ENCODE measurements at places on chromosomes 7 and 10.

DNA sequence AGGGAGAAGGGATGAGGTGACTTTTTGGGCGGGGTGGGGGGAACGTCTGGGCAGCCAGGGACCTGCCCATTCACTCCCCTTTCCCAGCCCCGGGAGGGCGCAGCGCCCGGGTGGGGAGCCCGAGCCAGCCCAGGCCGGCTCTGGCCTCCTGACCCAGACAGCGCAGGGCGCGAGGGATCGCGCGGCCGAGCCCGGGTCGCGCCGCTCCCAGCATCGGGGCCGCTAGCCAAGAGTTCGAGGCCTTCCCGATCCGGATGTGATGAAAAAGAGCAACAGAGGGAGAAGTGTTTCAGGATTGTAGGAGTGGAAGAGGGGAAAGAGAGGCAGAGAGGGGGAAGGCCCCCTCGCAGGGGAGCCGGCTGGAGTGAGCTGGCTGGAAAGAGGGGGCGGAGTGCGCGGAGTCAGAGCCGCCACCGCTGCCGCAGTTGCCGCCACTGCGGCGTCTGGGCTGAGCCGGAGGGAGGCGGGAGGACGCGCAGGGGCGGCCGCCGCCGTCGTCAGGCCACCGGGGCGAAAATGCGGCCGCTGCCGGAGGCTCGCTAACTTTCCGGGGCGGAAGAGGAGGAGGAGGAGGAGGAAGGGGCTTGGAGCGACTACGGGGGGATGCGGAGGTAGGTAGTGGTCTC, at the start of gene MDFIC:
TSS of gene MDFIC (plus strand) at position 69 of the 626 bp plus-strand sequence. CDS start 940 bp downstream, outside the sequence.
- DNase-seq = peak; percentile 65

DNA sequence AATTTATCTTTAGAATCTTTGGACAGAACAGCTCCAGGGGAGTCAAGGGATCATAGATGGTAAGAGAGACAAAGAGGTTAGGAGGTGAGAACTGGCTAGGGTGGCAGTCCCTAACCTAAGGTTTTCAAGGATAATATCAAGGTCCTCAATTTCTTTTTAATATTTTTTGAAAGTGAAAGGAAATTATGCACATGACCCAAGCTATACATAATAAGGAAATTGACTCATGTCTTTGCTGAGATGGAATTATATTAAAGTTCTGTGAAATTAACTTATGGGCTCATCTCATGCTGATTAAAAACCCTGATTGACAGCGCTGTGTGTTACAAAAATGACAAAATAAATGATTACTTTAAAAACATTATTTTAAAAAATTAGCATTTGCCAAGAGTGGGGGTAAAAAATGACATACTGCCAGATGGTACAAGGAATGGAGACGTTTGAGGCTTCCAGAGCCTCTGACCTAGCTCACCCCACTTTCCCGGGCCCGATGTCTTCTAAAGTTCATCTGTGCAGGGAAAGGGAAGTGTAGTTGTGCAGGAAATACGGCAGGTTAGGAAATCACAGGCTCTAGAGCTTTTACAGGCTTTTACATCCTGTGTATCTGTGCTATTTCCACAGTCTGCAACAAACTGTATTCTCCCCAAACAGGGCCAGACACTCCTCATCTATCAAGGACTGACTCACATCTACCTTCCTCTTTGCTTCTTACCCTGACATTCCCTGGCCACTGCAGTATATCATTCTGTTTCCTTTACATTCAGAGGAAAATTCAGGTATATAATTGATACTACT, 185.6 kb upstream of the PRSS58 start:
- no peak for DNase-seq

- no peak for DNase-seq
Measured at GRCh38 chr10:86210416-86210815, 156.2 kb downstream of the GRID1 start.

DNA sequence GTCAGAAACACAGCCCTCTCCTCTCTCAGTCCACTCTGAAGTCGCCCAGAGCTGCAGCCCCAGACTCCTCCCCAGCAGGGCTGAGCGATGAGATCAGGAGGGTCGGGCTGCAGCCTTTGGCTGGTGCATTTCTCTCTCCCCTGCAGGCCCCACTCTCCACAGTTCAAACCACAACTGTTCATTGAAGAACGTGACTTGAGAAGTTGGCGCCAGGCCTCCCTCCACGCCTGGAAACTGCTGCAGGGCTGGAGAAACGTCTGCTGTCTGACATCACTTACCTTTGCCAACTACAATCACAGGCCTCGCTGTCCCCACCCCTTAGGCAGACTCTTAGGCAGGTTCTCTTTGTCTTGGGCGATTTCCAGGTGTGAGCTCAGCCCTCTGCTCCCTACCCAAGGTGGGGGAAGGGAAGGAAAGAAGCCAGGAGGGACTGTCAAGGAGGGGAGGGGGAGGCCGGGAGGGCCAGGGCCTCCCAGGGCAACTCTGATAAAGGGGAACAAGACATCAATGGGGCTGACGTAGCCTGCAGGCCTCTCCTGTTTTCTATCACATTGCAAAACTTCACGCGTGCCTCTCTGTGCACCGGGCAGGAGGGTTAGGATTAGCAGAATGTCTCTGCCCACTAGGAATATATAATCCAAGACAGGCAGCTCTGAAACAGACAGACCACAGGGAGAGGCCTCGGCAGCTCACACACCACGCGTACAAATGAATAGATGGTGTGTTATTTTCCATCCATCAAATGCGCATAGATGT, 32.7 kb downstream of the CALML5 start:
- DNase-seq = no peak

DNA sequence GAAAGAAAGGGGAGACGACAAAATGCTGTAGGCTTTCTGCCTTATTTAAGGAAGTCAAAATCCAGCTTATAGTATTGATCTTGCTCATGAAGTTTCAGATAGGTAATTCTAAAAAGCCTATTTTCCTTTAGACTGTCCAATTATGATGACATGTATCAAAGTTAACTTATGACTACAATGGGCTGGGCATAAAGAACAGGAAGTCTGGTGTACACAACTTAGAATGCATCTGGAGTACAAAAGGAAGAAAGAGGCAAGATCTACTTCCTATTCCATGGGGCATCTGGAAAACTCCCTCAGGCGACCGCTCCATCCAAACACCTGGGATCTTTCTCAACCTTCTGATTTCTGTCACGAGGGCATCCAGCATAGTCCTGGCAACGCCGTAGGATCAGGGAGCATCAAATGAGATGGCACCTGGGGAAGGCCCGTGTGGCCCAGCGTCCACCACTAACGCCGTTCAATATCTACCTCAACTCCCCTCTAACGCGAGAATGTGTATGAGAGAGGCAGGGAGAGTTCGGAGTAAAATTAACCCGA, 512 bp downstream of the FAM24B start:
- DNase-seq = no peak

DNA sequence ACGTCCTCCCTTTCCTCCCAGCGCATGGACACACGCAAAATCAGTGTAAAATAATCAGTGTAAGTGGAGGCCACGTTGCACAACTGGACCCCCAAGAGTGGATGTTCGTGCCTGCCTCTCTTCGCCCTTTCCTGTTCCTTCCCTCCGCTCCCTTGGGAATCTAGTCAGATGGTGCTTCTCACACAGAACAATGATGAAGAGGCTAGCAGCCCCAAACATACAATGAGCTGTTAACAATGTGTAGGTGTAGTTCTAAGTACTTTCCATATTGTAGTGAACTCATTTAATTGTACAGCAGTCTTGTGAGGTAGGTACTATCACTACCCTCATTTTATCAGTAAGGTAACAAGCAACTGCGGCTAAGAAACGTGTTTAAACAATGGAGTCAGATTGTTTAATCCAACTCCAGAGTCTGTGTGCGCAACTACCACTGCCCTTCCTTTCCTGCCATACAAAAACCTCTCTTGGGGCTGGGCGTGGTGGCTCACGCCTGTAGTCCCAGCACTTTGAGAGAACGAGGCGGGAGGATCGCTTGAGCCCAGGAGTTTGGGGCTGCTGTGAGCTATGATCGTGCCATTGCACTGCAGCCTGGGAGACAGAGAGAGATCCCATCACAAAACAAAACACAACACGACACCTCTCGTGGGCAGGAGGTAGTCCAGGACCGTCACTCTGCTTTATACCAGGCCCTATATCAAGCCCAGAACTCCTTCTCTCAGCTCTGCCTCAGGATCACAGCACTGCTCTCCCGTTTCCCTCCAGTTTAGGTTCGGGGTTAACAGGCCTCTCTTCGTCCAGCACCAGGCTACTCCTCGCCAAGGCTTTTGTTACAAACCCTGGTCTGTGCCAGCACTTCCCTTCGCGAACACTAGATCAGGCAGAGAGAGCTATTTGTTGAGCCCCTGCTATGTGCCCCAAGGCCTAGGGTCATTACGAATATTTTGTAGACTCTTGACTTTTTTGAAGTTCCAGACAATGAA, 1.1 kb downstream of the FKBP9 start:
- no peak for DNase-seq

- no peak for DNase-seq
Measured at GRCh38 chr10:69321865-69322264, 43.6 kb downstream of the HK1 start.

DNA sequence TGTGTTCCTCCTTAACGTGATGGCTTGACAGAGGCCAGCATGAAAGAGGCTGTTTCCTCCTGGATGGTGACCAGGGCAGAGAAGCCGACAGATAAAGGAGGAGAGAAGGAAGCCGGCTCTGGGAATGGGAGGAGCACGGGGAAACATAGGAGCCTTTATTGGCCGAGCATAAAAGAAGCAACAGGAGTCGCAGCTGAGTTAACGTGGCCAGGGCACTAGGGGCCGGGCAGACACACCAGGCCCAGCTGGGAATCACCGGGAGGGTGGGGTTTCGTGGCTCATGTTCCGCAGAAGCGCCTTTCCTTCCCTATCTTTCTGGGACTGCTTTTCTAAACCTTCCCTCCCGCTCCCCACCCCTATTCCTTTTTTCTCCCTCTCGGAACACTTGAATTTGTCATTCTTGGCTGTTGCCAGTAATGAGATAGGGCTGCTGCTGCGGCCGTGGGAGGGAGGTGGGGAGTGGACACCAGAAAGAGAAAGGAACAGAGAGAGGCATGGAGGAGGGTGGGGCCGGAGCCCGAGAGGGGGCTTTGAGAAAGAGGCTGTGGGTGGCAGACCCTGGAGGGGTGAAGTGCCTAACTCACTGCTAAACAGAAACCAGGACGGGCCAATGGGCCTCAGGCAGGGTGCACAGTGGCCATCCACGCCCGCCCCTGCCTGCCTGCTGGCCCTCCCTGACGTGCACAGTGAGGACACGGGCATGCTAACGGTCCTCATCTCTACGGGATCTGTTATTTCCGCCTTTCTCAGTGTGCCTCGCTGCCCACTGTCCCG, 65.2 kb downstream of the COL13A1 start:
- no peak for DNase-seq

GRCh38 chr7:76392531-76393115, 16.9 kb downstream of the SSC4D start:
- DNase-seq = no peak

DNA sequence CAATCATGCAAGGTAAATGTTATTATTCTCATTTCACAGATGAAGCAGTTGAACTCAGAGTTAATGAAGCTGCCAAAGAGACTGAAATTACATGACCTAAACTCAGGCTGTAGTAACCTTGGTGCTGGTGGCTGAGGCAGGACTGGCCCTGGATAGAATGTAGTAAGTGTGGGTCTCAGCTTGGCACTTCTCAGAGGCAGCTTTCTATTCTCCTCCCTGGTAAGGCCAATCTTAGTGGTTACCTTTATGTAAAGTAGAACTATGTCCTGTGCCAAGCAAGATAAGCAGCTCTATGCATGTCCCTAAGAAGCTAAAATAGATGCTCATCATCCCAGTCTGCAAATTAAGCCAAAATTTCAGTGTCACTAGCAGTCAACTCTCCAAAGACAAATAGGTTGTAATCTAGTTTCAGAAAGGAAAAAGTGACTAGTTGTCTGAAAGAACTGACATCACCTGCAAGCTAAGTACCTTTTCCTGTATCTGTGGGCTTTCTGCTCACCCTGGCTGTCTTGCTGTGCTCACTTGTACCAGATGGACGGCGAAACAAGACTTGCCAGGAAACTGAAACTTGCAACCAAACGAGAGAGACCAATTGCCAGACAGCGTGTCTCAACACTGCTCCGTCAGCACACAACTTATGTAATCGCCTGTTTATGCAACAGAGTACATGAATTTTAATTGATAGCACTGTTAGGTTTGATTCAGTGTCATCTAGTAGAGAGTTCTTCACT, 43.7 kb downstream of the CH25H start:
- peak; percentile 74 for DNase-seq

GRCh38 chr10:18463673-18464211, 187.6 kb downstream of the NSUN6 start:
- no peak for DNase-seq

DNA sequence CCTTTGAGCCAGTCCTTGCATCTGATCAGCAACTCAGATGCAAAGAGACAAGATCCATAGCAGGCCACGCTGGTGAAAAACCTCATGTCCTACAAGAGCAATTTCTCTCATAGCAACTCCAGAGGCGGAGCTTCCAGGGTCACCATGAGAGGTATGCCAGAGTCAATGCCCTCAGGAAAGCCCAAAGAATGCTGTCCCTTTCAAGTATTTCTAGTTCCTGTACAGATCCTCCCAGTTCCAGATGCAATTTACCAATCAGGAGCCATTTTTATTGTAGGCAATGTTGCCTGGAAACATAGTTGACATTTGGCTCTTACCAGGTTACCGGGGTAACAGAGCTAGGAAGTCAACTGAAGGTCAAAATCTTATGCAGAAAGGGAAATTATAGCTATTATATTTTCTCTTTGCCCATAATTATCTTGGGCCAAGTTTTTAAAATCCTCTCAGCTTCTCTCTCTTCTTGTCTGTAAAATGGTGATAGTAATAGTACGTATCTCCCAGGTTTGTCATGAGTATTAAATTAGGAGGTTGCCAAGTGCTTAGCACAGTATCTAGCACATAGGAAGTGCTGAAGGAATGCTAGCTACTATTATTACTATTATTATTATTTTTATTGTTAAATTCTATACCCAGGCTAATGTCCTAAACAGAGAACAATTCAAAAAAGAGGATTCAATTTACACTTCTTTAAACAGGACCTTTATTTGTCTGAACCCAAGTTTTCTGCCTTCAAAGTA, 46.3 kb upstream of the TM9SF3 start:
- no peak for DNase-seq

Measured in activated naive CD4-positive, alpha-beta T cell treated with anti-CD3 and anti-CD28 coated beads, Interleukin-2, amount 10 ng/mL, durations not matched to agents 7 days and 5 days (primary cell).